ENCODE measurements at places on chromosomes 5 and 9. TPM values are rescaled to one million over a fixed set of nuclear protein-coding genes. Genes with fewer than 3 reads are reported as not detected.

Gene ORM2
- total RNA-seq: not detected

Gene FAT2
- 0.02 TPM for total RNA-seq

Gene IL7R
- not detected for total RNA-seq

Gene SPTLC1
- 45.9 TPM for total RNA-seq

Gene FOXD4L5
- not detected for total RNA-seq

GRCh38 chr9:112599732-112600131, 113.1 kb downstream of the KIAA1958 start:
- H3K27me3 ChIP-seq: peaks cover 1% of the 10 kb centered on the region
- no peaks in the 10 kb centered on the region for H3K36me3 ChIP-seq
- no peak for DNase-seq
- peaks cover 19% of the 10 kb centered on the region for H3K4me1 ChIP-seq
- no peak overlapping the region for H3K27ac ChIP-seq
- no peak overlapping the region for H3K4me3 ChIP-seq

DNA sequence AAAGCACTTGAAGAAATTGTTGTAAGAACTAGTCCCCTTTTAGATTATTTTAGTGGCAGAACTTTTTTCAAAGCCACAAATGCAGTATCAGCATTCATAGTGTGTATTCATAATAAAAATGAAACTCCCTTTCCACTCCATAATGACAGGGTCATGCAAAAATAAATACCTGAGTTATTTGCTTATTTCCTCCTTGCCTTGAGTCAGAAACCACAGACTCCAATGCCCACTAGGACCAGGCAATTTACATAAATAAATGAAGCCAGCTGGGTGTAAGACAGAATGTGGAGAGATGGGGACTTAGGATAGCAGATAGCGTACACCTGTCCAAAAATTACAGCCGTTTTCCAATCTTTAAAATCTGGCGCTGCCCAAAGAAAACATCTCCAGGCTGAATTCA, 417.8 kb downstream of the TMEM161B start:
- no peak overlapping the region for H3K4me3 ChIP-seq
- H3K27ac ChIP-seq: no peak overlapping the region
- H3K4me1 ChIP-seq: no peaks in the 10 kb centered on the region
- no peak for DNase-seq
- no peaks in the 10 kb centered on the region for H3K36me3 ChIP-seq
- no peaks in the 10 kb centered on the region for H3K27me3 ChIP-seq

GRCh38 chr5:80912479-80912878, 47.7 kb upstream of the RASGRF2 start:
- DNase-seq: no peak
- peaks cover 6% of the 10 kb centered on the region for H3K36me3 ChIP-seq
- H3K27ac ChIP-seq: no peak overlapping the region
- no peak overlapping the region for H3K4me3 ChIP-seq
- no peaks in the 10 kb centered on the region for H3K4me1 ChIP-seq
- peaks cover 4% of the 10 kb centered on the region for H3K27me3 ChIP-seq

DNA sequence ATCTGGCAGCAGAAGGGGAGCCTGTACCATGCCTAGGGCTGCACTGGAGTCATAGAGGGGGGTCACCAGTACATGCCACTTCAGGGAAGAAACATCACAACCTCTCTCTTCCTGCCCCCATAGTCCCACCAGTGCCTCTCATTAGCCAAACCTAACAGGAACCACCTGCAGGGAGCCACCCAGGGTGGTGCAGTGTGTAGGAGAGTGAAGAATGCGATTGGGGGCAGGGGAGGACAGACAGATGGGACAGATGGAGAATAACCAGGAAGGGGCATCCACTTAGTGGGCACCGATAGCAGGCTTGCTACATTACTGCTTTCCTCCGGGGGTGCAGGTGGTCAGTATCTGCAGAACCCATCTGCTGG, 19.2 kb downstream of the DAPK1 start:
- H3K36me3 ChIP-seq: peaks cover 6% of the 10 kb centered on the region
- no peak overlapping the region for H3K4me3 ChIP-seq
- no peak for DNase-seq
- peaks cover 7% of the 10 kb centered on the region for H3K27me3 ChIP-seq

GRCh38 chr5:35644543-35644942, 26.9 kb downstream of the SPEF2 start:
- no peak overlapping the region for H3K27ac ChIP-seq
- DNase-seq: no peak
- no peaks in the 10 kb centered on the region for H3K27me3 ChIP-seq
- no peak overlapping the region for H3K4me3 ChIP-seq

- DNase-seq: no peak
- no peaks in the 10 kb centered on the region for H3K36me3 ChIP-seq
- H3K4me1 ChIP-seq: no peaks in the 10 kb centered on the region
- H3K27me3 ChIP-seq: no peaks in the 10 kb centered on the region
These were observed 225.0 kb downstream of the KCTD16 start for GRCh38 chr5:144395704-144396103.

- peaks cover 8% of the 10 kb centered on the region for H3K36me3 ChIP-seq
- peak within 1 kb of the TSS; percentile 48 for H3K27ac ChIP-seq
- peak within 1 kb of the TSS; percentile 77 for H3K4me3 ChIP-seq
- peaks cover 11% of the 10 kb centered on the region for H3K4me1 ChIP-seq
- peak; percentile 74 for DNase-seq
These were observed at the start of gene ARL10 for GRCh38 chr5:176365351-176366231. Gene ARL10 (plus strand): TSS chr5:176365487. CDS start chr5:176365564, 77 bp downstream.

- no peak overlapping the region for H3K27ac ChIP-seq
- no peak overlapping the region for H3K4me3 ChIP-seq
- peaks cover 5% of the 10 kb centered on the region for H3K27me3 ChIP-seq
- no peak for DNase-seq
- peaks cover 7% of the 10 kb centered on the region for H3K36me3 ChIP-seq
These were observed 100.7 kb downstream of the KLF4 start for GRCh38 chr9:107388890-107389289.

DNA sequence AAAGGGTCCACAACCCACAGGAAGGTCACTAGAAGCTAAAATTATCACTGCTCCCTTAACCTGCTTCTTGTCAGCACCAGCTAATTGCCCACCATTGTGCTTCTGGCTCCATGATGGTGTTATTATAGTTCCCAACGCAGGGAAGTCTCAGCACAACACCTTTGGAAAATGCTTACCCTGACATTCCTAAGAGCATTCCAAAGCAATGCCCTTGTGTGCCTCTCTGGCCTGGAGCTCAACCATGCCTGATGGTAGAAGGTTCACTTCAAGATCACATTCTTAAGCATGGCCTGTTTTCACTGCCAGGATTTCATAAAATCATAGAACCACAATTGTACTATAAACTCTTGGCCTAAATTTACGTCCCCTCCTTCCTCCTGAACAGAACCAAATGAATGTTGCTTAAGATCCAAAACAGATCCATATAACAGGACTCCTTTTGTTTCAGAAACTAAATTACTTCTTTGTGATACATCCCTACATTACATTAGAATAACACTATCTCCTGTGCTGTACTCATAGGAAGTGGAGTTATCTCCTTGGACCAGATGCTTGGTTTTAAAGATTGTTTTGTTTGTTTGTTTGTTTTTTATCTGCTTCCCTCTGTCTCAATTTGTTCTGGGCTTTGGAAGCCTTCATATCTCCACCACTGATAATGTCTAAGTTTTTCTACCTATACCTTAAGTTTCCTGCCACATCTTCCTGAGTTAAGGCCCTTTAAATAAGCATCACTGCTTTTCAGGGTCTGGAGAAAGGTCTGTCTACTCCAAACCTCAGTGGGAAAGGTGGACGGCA, 32.1 kb downstream of the ARL15 start:
- no peak overlapping the region for H3K4me3 ChIP-seq
- peaks cover 3% of the 10 kb centered on the region for H3K4me1 ChIP-seq
- DNase-seq: no peak
- peaks cover 4% of the 10 kb centered on the region for H3K36me3 ChIP-seq
- H3K27me3 ChIP-seq: peaks cover 2% of the 10 kb centered on the region
- H3K27ac ChIP-seq: no peak overlapping the region

- no peak overlapping the region for H3K4me3 ChIP-seq
- no peaks in the 10 kb centered on the region for H3K27me3 ChIP-seq
- no peaks in the 10 kb centered on the region for H3K36me3 ChIP-seq
- DNase-seq: no peak
- H3K27ac ChIP-seq: no peak overlapping the region
- H3K4me1 ChIP-seq: peaks cover 4% of the 10 kb centered on the region
These were observed 61.6 kb upstream of the ERCC6L2 start for GRCh38 chr9:95813923-95814322.

GRCh38 chr5:80597500-80597899, 27.4 kb upstream of the ANKRD34B start:
- DNase-seq: no peak
- no peak overlapping the region for H3K4me3 ChIP-seq
- no peaks in the 10 kb centered on the region for H3K4me1 ChIP-seq
- H3K36me3 ChIP-seq: no peaks in the 10 kb centered on the region

DNA sequence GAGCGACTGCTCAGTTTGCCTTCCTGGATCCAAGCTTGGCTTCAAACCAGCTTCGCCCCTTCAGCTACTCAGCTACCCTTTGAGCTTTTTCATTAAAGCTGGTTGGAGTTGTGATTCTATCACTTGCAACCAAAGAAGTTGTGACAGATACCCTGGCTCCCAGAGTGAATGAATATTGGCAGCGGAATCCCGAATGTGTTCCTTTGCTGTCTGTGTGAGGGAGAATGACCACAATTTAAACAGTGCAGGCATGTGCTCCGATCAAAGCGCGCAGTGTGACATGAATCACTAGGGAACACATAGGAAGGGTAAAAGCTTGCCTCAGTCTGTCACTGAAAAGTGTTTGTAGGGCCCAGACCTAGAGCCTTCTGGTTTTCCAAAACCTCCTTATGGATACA, 6.6 kb upstream of the AFAP1L1 start:
- H3K4me1 ChIP-seq: peaks cover 8% of the 10 kb centered on the region
- no peak for DNase-seq
- H3K27me3 ChIP-seq: peaks cover 8% of the 10 kb centered on the region
- no peak overlapping the region for H3K27ac ChIP-seq

DNA sequence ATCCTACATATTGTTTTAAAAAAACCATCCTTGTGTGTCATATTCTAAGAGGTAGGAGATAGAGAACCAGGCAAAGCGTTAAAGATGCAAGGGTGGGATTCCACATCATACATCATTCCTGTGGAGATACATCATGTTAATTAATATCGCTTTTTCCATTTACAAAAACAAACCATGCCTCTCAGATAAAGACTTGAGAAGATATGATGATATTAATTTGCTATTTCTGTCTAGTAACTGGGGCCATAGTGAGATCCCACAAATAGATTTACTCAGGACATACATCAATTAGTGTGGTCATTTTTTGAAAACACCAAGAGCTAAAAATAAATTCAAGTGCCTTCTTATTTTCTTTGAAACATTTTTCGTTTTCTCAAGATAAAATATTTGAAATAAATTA, 165.4 kb upstream of the TARS1 start:
- no peak overlapping the region for H3K4me3 ChIP-seq
- H3K27ac ChIP-seq: no peak overlapping the region
- H3K4me1 ChIP-seq: no peaks in the 10 kb centered on the region
- peaks cover 2% of the 10 kb centered on the region for H3K27me3 ChIP-seq
- no peak for DNase-seq

GRCh38 chr5:179337796-179338676, 7.2 kb downstream of the ADAMTS2 start:
- H3K4me1 ChIP-seq: peaks cover 13% of the 10 kb centered on the region
- no peak overlapping the region for H3K27ac ChIP-seq
- DNase-seq: no peak
- H3K27me3 ChIP-seq: peaks cover 14% of the 10 kb centered on the region

DNA sequence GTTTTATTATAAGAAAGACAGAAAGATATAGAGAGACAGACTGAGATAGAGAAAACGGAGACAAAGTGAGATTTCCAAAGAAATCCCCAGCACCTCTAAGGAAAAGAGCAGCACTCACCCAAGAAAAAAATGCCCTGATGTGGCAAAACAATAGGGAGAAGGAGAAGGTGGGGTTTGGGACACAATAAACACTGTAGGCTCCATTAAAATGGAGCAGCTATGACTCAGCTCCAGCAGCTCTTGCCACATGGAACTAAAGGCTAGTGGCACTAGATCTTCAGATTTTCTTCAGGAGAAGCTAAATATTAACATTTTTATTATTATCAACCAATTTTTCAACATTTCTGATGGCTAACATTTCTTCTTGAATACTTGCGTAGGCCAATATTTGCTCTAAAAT, 321.8 kb downstream of the TRIM32 start:
- no peaks in the 10 kb centered on the region for H3K36me3 ChIP-seq
- H3K4me1 ChIP-seq: peaks cover 11% of the 10 kb centered on the region
- no peak overlapping the region for H3K27ac ChIP-seq
- H3K27me3 ChIP-seq: no peaks in the 10 kb centered on the region
- H3K4me3 ChIP-seq: no peak overlapping the region

DNA sequence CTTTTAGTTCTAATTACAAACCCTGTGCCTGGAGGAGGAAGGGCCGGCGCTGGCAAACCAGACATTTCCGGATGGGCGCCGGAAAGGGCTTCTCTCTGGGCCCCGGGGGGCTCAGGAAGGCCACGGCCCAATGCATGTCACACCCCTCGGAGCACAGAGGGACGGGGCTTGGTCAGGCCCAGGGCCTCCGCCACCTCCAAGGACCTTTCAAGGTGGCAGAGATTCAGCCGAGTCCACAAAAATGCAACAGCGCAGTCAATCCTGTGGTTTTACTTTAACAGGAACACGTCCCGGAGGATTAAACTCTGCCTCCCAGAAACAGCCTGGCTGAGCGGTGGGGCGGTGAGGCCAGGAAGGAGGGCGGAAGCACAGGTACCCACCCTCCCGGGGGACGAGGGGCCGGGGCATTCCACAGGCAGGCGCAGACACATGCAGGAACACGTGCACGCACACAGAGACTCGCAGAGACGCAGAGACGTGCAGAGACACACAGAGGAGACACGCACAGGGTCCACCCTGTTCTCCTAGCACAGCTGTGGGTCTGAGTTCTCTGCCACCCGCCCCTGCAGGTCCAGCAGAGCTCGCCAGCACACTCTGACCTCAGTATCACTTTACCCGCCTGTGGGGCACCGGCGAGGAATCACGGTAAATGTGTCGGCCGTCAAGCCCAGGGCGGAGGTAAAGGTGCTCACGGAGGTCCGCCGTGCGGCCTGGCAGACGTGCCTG, 23.0 kb downstream of the SLC9A3 start:
- H3K4me1 ChIP-seq: no peaks in the 10 kb centered on the region
- DNase-seq: no peak
- H3K36me3 ChIP-seq: no peaks in the 10 kb centered on the region
- no peak overlapping the region for H3K4me3 ChIP-seq
- peaks cover 9% of the 10 kb centered on the region for H3K27me3 ChIP-seq

DNA sequence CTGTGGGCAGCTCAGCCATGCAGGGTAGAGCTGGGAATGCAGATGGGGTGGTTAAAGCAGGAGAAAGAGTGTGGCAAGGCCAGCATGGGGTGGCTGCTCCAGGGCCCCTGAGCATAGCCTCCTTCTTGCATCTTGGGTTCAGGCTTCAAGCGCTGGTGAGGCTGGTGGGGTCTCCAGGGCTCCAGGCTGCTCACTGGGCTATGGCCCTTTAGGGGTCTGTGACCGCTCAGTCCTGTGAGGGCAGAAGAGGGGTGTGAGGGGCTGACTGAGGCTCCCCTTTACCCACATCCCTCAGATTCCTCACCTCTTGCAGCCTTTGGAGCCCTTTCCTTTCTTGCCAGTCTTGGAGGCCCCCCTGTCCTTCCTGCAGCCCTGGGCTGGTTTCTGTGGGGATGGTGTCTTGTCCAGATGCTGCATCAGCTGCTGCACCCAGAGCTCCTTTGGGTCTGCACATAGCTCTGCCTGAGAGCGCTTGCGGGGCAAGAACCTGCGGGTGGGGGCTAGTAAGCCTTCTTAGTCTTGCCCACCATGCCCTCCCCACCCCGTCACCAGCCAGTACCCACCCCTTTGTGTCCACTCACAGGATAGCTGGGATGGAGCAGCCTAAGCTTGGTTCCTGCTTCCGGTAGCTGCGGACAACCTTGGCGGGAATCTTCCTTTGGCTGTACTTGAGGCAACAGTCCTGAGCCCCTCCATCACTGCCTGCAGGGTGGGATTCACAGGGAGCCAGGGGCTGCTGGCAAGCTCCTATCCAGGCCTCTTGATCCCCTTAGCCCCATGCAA, 549 bp downstream of the CCL21 start:
- H3K27ac ChIP-seq: no peak overlapping the region
- no peaks in the 10 kb centered on the region for H3K27me3 ChIP-seq
- H3K36me3 ChIP-seq: no peaks in the 10 kb centered on the region
- H3K4me1 ChIP-seq: no peaks in the 10 kb centered on the region
- H3K4me3 ChIP-seq: no peak overlapping the region
